ENCODE measurements at places on chromosomes 5 and 9.

GRCh38 chr5:98179791-98180755 is 593.4 kb upstream of the RGMB start:
- DNase-seq, result no peak

GRCh38 chr9:116749772-116750171 is 62.7 kb downstream of the TRIM32 start:
- DNase-seq, result no peak

DNA sequence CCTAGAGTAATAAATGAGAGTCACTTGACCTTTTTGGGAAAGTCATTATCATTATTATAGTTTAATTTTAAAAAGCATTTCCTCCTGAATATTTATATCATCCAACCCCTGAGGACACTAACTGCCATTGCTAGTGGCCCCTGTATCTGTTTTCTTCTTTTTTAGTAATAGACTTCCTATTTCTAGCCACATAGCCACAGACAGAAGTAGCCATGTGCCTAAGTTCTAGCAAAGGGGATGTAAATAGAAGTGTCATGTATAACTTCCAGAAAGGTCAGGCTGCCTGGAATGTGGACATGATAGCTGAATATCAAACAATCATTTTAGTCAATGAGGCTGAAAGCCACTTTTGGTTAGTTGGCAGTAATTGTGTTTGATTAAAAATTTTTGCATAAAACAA is 37.5 kb upstream of the IQGAP2 start:
- peak; percentile 14 for DNase-seq

DNA sequence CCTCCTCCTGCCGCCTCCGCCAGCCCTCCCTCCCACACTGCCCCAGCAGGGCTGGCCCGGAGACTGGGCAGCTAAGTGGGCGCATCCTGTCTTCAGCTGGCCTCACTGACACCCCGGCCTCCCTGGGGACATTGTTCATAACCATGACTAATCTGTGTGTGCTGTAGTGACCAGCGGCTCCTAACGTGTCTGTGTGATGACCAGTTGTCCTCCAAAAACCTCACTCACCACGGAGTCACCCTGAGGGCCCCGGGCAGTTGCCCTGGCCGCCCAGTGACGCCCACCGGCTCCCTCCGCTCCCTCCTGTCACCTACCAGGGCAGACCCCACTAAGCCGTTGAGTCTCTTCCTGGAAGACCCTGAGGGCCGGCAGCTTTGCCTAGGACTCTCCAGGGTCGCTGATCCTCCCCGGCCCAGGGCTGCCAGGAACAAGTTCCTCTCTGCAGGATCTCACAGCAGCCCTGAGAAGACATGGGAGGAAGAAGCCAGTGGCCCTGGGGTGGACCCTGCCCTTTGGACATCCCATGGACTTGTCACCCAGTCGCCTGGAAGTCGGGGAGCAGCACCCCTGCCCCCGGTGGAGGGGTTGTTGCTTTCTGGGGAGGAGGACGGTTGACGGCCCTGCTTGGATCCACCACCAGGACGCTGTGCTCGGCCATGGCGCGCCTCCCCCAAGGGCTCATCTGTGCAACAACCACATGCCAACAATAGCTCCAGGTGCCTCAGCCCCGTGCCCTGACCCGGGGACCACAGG is 110.2 kb upstream of the LMX1B start:
- DNase-seq, result no peak

- no peak for DNase-seq
Observed at GRCh38 chr9:95498641-95499040, 18.1 kb downstream of the PTCH1 start.

- DNase-seq, result no peak
Observed at GRCh38 chr5:81854485-81854884, 103.6 kb upstream of the SSBP2 start.

DNA sequence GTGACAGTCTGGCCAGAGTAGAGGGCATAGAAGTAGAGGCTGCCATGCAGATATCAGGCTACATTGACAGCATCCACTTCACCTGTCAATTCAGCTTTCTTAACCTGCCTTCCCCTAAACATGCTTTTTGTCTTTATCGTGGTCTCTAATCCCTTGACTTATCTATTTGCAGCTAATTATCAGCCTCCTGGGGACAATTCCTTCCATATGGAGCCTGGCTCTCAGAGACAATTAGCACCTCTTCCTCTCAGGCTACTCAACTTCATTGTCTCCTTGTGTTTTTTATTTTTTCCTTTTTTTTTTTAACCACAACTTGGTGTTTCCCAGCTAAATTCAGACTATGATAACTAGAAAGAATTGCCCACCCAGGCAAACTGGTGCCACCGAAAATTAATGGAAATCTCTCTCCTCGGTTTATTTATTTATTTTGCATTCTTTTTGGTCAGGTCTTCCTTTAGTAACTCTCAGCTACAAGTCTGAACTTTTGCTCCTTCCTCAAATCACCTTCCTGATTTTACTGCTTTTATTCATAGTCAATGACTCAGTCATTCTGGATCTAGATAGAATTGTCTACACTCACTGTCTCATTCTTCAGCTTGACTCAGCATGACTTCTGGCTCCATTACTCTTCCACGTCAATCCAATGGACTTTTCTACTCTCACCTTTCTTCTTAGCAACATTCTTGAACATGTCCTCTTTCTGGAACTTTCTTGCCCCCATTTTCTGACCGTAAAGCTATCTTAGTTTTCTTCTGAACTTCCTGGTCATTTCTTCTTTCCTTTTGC is 63.0 kb upstream of the BASP1 start:
- DNase-seq, result no peak

GRCh38 chr9:131583836-131584555 is 38.7 kb downstream of the PRRT1B start:
- DNase-seq, result no peak

DNA sequence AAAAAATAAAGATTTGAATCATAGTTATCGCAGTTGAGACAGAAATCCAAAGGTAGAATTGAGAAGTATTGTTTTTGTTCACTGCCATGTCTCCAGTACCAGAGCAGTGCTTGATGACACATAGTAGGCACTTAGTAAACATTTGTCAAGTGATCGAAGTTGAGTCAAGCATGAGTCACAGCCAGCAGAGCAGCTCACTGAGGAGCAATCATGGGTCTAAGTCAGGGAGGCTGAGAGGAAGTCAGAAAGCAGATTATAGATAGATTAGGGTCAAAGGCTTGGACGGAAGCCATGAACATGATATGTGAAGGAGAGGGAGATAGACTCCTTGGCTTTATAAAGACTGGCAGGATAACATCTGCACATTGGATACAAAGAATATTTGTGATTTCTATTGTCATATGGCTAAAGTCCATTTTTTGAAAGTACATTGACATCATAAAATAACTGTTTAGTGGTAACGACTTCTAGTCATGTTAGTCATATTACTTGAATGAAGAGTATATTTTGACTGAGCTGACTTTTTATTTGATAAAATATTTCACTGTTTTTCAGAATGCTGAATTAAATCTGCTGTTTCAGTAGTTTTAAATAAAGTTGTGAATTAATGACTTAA is 168.5 kb downstream of the RAB3C start:
- DNase-seq, result no peak

GRCh38 chr5:33850100-33850594 is 41.6 kb downstream of the ADAMTS12 start:
- DNase-seq, result no peak

DNA sequence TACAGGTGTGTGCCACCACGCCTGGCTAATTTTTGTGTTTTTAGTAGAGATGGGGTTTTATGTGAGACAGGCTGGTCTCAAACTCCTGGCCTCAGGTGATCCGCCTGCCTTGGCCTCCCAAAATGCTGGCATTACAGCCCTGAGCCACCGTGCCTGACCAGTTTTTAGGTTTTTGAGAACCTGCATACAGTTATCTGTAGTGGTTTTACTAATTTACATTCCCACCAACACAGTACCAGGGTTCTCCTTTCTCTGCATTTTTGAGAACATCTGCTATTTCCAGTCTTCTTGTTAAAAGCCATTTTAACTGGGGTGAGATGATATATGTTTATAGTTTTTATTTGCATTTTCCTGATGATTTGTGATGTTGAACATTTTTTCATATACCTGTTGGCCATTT is 12.8 kb downstream of the DMXL1 start:
- no peak for DNase-seq

GRCh38 chr9:137314561-137315560 is 12.8 kb upstream of the NRARP start:
- no peak for DNase-seq

GRCh38 chr9:126663661-126664072 is 49.9 kb downstream of the LMX1B start:
- no peak for DNase-seq

DNA sequence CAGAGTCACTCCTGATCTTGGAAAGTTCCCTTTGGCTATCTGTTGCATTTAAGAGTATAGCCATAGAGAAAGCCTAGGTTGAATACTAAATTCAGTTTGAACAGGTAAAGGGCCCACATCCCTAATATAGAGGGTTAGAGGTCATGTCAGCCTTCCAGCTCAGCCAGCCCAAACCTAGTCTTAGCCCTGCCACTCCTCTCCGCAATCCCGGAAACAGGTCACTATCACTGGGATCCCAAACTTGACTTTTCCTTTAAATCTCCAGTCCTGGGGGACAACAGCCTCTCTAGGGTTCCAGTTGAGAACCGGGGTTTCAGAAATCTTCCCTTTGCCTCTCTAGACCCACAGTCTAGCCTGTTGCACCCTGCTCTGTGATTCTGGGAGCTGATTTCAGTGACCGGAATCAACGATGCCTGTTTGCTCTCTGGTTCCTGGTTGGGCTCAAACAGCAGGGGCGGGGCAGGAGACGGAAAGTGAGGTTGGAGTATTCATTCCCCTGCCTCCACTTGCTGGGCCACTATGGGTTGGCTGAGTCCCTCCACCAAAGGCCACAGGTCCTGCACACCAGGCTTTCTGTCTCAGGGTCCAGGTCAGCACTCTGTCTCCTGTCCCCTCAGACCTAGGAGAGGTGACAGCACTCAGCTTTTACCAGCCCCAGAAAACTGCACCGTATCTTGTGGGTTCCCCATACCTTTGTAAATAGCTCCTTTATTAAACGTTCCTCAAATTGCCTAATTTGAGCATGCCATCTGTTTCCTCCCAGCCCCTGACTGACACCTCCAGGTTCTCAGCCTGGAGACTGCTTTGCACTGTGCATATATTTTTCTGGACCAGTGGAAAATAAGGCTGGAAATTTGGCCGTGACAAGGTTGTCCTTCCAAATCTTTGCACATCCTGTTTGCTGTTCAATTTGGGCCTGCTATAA is 23.8 kb upstream of the CPEB4 start:
- DNase-seq, result no peak

GRCh38 chr9:136835932-136836904 is 6.1 kb upstream of the AJM1 start:
- no peak for DNase-seq

DNA sequence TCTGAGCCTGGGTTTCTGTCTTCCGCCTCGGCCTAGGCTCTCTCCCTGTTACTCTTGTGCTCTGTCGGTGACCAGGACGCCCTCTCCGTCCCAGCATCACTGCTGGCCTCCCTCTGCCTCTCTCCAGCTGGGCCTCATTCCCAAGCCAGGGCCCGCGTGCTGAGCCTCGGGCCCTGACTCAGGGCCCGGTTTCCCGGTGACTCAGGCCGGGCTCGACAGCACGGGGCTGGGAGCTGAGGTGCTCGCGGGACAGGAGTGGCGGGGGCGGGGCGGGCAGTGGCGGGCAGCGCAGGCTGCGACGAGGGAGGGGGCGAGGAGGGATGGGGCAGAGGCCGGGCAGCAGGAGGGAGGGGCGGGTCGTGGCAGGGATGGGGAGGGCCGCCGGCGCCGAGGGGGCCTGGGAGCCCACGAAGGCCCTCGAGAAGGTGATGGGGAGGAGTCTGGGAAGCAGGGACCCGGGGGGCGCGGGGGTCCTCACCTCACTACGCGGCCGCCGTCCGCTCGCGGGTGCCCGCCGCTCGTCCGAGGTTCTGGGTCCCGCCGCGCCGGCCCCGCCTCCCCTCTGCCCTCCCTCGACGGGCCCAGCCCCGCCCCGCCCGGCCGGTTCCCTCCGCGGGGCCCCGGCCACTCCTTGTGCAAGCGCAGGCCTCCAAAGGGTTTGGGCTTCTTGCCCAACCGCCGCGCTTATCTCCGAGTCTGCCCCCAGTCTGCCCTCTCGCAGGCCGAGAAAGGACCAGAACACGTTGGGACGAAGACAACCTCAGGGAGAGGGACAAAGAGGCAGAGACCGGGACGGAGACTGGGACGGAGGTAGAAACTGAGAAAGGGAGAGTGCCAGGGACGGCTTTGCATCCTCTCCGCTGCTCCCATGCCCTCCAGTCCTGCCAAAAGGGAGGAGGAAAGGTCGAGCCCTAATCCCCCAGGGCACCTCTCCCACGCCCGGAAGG is at the start of gene ARAP3:
Gene ARAP3 (minus strand): TSS at position 536 of the 947 bp plus-strand sequence. CDS start 1,744 bp downstream, outside the sequence.
- peak; percentile 20 for DNase-seq

- DNase-seq, result no peak
Observed at GRCh38 chr5:124053340-124053739, 541.4 kb downstream of the CSNK1G3 start.

GRCh38 chr5:11322133-11322532 is 561.1 kb upstream of the DAP start:
- no peak for DNase-seq

- DNase-seq, result no peak
Observed at GRCh38 chr5:81852291-81853029, 101.6 kb upstream of the SSBP2 start.

DNA sequence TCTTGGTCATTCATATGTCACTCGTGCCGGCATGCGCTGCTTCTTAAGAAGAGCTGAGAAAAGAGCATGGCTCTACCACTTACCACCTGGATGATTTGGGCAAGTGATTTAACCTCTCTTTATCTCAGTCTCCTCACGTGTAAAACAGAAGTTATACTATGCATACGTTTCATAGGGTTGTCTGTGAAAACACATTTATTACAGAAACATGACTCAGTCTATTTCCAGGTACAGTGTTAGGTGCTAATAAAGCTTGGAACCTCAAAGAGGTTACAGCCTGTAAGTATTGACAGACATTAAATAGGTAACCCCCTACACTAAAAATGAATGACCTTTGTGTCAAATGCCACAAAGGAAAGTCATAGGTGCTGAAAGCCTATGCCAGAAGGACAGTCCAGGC is 43.1 kb downstream of the MED27 start:
- no peak for DNase-seq

GRCh38 chr9:14270358-14271092 is 43.4 kb downstream of the NFIB start:
- DNase-seq, result no peak

- DNase-seq, result no peak
Observed at GRCh38 chr9:88534456-88535225, at the start of gene NXNL2. TSS of gene NXNL2 (plus strand) at chr9:88535178. CDS start at chr9:88535435, 257 bp downstream.

DNA sequence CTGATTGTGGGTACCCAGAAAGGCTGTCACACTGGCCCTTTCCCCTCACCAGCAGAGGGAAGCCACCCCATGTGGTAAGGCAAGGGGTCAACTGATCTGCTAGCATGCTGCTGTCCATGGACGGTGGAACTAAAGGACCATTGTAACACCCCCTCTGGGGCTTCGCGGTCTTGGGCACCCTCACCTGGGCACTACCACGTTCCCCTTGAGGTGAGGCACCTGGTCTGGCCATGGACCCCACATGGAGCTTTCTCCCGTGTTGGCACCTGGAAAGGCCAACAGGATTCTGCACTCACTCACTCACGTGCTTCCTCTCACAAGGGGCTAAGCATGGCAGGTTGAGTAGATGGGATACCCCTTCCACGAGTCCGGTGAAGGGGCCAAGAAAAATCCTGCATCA is 72.0 kb upstream of the RFX3 start:
- no peak for DNase-seq
